LoVo (cell line): ENCODE measurements at places on chromosomes 5 and 9.

- DNase-seq: peak; percentile 18
These were observed 457.3 kb downstream of the ZNF608 start for GRCh38 chr5:124289130-124289529.

DNA sequence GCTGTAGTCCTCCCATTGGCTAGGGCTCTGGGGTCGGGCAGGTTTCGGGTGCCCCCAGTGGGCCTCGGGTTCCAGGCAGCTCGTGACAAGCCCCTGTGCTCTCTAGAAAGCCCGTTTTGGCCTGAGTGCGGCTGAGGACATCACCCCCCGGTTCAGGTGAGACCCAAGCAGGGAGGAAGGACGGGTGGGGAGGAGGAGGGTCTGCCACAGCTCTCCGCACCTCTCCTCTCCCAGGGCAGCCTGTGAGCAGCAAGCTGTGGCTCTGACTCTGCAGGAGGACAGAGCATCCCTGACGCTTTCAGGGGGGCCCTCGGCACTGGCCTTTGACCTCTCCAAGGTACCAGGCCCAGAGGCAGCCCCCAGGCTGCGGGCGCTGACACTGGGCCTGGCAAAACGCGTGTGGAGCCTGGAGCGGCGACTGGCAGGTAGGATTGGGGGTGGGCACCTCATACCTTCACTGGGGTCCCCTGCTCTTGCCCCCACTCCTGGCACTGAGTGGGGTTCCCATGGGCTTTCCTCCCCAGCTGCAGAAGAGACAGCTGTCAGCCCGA lies 672 bp downstream of the PAXX start:
- DNase-seq: no peak

GRCh38 chr9:133184971-133185370 lies 21.3 kb upstream of the GBGT1 start:
- DNase-seq: peak; percentile 73

DNA sequence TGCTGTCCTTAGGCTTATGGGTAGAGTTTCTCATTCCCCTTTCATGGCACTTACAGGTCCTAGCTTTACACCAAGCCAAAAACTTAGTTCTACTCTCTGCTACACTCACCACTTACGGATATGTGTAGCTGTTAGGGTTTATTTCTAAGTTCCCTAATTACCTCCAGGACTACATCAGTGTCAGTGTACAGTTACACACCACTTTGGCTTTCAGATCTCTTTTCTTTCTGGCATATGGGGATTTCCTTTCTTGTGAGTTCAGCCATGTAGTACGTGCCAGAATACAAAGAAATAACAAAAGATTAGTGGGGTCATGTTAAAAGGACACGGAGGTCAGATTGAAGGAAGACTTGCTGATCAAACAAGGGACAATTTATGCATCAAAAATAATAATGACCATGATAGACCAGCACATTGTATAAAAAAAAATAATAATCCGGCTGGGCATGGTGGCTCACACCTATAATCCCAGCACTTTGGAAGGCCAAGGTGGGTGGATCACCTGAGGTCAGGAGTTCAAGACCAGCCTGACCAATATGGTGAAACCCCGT lies 41.8 kb downstream of the LYRM7 start:
- DNase-seq: no peak
